Right ventricle myocardium superior (tissue), 1 donor: ENCODE measurements at places on chromosomes 5 and 9.
A peak's percentile ranks its signal among the peaks of the same experiment; 100 is the strongest.

GRCh38 chr5:126335886-126336285 lies 87.3 kb upstream of the GRAMD2B start:
- DNase-seq, result no peak

GRCh38 chr9:97857606-97858392 lies 4.8 kb downstream of the FOXE1 start:
- no peak for DNase-seq

DNA sequence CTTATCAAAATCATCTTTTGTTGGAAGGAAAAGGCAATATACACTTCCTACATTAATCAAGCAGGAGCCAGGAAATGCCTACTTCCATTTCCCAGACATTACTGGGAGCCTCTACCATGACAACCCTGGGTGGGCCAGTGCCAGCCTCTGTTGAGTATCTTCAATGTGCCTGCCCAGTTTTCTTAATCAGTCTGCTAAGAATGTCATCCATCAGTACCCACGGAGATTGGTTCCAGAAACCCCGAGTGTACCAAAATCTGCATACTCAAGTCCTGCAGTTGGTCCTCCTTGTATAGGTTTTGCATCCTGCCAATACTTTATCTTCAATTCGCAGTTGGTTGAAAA lies 82.4 kb downstream of the MARCHF3 start:
- no peak for DNase-seq

DNA sequence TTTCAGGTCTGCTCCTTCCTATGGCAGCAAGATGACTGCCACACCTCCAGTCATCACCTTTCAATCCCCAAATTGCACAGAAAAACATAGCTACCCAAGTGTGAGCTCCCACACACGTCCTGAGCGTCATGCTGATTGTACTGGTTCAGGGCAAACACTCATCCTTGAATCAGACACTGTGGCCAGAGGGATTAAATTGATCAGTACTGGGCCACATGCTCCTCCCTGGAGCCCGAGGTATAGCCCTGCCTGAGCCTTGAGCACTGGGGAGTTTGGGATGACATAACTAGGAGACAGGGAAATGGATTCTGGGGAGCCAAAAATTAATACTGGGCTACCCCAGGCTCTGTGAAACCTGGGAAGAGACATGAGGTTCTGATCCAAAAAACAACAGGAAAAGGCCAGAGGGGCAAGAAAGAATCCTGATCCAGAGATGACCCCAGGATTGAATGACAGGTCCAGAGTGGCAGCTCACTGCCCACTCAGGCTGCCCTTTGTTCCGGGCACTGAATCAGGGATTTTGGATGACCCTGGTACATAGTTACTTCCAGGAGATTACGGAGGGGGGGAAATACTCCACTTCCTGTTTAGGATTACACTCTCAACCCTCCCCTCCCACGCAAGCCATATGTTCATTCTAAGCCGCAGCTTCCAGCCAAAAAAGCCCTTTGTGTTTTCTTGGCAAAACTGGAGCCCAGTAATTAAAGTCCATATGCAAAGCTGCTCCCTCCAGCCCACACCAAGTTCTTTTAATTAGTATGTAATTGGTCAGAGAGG lies 141.6 kb upstream of the SPRY4 start:
- no peak for DNase-seq

GRCh38 chr9:14350349-14350728 lies 36.4 kb upstream of the NFIB start:
- DNase-seq, result no peak

DNA sequence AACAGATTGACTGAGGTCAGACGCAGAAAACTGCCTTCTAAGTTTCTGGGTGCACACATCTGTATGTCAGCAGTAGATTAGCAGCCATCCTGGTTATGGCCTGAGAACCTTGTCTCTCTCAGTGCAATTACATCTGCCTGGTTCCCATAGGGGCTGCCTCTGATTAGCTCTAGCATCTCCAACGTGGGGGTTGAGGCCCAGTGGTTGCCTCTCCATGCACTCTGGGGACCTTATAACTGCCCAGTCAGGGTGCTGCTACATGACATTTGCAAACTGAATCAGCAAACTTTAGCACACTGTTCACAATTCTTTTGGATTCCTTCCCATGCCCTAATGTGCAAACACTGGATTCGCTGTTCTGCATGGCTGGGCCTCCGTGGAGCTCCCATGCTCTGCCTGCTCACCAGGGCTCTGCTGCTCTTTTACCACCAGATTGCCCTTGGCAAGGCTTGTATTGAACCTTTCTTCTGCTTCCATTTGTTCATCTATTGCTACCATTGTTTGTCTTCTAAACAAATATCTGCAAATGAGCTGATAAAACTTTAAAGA lies 36.2 kb downstream of the SNX18 start:
- no peak for DNase-seq

DNA sequence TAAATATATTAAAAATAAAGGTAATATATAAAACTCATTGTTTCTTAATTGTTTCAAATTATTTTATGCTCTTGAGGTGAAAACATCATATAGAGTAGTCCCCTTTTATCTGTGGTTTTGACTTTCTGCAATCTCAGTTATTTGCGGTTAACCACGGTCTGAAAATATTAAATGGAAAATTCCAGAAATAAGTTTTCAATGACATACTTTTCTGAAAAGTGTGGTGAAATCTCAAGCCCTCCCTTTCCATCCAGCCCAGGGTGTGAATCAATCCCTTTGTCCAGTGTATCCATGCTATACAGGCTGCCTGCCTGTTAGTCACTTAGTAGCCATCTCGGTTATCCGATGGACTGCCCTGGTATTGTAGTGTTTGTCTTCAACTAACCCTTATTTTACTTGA lies 546.7 kb upstream of the DMAC1 start:
- no peak for DNase-seq

DNA sequence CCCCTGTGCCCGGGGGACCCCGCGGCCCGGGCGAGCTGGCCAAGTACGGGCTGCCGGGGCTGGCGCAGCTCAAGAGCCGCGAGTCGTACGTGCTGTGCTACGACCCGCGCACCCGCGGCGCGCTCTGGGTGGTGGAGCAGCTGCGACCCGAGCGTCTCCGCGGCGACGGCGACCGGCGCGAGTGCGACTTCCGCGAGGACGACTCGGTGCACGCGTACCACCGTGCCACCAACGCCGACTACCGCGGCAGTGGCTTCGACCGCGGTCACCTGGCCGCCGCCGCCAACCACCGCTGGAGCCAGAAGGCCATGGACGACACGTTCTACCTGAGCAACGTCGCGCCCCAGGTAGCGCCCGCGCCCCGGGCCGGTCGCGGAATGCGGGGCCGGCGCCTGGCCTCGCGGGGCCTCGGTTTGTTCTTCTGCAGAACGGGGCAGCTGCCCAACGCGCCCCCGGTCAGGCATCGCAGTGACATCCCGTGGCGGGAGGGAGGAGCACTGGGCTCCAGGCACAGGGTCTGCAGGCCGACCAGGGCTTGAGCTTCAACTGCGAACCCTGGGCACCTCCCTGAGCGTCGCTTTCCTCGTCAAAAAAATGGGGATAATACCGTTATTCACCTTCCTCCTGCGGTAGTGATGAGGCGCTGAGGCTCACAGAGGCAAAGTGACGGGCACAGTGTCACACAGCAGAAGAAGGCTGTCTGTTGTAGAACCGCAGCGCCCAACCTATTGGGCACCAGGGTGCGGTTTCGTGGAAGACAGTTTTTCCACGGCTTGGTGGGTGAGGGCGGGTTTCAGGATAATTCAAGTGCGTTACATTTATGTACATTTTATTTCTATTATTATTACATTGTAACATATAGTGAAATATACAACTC lies 777 bp downstream of the ENDOG start:
- DNase-seq, result peak; percentile 75

DNA sequence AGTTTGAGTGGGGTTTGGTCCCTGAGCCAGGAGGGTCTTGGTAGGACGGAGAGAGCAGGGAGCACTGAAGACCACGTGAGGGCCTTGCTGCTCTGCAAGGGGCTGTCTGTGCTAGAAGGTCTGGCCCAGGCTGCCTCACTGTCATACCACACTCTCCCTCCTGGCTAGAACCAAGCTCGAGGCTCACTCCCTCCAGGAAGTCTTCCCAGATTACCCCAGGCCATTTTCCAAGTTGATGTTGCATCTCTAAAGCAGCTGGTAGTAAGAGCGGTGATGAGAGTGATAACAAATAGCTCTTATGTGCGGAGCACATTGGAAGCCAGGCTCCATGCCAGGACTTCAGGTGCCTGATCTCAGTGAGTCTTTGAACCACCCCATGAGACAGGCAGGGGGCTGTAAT lies 6.6 kb downstream of the MYMK start:
- DNase-seq, result peak; percentile 13

DNA sequence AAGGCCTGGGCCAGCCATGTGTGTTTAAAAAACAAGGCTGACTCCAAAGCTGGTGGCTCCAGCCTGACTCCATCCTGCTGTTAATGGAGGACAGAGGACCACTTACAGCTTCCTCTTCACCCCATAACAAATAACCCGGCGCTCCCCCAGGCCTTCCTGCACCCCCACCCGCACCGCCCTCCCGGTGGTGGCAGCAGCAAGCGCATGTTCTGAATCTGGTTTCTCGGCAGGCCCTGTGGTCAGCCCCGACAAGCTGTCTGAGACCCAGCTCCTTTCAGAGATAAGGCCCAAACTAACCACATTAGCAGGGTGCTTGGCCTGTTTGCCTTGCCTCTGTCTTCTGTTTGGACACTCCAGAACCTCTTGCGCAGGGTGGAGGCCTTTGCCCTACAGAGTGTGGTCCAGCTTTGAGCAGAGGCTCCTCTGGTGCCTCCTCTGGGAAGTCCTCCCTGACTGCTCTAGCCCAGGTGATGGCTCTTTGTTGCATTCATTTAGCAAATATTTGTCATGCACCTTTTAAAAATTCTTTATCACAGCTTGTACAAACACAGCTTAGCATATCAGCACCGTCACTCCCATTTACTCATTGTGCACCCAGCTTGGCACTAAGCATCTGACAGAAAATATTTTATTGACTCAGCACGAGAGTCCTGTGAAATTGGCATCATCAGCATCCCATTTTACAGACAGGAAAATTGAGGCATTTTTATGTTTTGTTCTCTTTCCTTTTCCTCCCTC lies 78.4 kb downstream of the NDFIP1 start:
- DNase-seq, result no peak

GRCh38 chr9:18437315-18438201 lies 36.4 kb upstream of the ADAMTSL1 start:
- DNase-seq, result peak; percentile 79

- DNase-seq, result no peak
Measured at GRCh38 chr5:107982703-107983425, 312.1 kb upstream of the EFNA5 start.

DNA sequence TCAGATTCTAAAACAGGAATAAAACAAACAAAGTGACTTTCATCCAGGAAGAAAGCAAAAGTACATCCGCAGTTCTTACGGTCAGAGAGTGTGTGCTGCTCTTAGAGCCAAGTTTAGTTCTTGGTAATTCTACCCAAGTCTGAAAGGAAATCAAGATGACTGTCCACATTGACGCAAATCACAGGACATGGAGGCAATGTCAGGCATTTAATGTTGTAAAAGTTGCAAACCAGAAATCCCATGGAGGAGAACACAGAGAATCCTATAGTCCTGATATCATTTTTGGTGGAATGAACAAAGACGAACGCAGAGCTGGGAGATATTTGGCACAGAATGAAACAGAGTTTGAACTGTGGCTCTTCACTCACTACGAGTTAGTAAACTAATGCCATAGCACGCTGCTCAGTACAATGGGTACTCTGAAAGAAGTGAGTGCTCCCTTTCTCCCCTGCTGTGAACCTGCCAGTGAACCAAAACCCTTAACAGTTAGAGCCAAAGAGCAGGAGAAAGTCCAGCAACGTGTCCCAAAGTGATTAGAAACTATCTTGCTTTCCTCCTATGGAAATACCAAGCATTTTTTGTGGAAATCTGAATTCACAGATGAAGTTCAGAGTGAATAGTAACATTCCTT lies 74.3 kb downstream of the MUSK start:
- no peak for DNase-seq

DNA sequence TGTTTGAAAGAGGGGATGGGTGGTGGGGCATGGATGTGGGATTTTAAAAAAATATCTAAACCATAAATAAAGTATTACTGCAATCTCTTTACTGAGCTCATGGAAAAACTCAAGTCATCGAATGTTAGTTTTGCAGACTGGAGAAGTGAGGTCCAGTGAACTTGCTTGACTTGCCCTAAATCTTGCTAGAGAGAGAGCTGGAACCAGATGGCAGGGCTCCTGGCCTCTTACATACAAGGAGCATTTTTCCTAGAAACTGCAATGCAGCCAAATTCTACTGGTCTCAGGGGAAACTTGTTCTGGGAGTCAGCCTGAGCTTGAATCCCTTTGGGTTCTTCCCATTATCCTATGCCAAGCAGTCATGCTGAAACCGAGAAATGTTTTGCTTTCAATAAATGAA lies 2.9 kb upstream of the TGFBI start:
- DNase-seq, result no peak

DNA sequence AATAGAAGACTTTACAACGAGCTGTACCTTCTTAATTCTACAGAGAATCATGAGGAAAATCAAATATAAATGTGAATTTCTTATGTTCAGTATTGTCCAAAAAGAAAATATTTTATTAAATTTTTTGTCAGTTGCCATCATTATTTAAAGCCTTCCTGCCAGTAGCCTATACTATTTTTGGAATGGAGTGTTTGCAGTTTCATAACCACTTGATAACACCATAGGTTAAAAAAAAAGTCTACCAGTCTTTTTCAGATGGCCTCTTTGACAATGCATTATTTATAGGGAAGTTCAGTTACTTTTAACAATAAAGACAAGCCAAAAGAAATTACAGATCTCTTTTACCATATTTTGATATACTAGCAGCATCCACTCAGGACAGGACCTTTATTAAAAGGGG lies 80.3 kb upstream of the CCDC152 start:
- no peak for DNase-seq

DNA sequence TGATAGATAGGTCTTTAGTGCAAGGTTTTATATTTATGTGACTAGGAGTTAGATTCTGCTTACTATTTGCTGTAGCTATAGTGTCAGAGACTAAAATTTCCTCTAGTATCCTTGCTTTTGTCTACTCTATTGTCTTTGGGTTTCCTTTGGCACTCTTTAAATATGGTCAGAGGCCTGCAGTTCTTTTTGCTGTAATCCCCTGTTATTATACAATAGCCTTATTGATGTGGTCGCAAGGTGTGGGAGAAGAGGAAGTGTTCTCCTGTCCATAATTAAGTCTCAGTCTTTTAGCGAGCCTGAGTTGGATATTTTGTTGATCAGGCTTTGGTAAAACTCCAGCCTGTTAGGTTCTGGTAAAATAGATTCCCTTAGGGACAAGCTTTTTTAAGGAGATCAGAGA lies 34.9 kb downstream of the LURAP1L start:
- no peak for DNase-seq

DNA sequence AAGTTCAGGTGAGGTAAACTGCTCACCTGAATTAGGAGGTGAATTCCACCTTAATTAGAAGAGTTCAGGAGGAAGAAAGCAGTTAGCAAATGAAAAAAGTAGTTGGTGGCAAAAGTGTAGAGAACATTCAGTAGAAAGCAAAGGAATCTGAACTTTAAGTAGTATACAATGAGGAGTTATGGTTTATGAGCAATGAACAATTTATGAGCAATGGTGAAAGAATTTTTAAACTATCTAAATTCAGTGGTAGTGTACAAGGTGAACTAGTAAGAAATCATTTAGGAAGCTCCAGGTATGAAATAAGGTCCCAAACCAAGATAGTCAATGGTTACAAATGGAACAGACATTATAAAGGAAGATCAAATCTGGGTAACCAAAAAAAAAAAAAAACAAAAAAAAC lies 3.1 kb downstream of the CETN3 start:
- no peak for DNase-seq
